ENCODE measurements at places on chromosomes 7 and 10.

DNA sequence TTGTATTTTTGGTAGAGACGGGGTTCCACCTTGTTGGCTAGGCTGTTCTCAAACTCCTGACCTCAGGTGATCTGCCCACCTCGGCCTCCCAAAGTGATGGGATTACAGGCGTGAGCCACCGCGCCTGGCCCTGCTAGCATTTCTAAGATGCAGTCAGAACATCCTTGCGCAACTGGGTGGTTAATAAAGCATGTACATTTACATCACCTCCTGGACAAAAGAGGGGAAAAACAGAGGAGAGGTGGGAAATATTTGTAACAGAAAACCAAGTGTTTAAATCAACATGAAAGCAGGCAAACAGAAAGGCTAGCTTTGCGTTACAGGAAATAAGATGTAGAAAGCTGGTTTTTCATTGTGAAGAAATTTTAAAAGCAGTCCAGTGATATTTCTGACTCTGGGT is 220.9 kb upstream of the KMT2E start:
- no peak for DNase-seq

DNA sequence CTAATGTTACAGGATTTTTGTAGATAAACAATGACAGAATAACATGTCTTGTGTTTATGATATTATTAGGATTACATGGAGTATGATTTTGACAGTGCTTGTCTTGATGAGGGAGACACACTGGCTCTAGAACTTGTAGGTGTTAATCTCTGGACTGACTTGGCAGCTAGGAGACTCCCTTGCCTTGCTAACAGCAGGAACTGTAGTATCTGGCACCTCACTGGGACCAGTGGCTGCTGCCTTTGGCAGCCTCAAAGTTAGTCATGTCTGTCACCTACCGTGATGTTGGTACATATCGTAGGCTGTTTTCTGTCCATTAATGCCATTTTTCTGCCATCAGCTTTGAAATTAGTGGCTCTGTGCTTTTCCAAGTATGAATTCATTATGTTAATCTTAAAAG is 261.5 kb downstream of the CDK14 start:
- no peak for DNase-seq

GRCh38 chr7:472640-472957 is 47.0 kb downstream of the PDGFA start:
- no peak for DNase-seq

GRCh38 chr7:78326189-78326588 is 527.6 kb downstream of the PHTF2 start:
- DNase-seq, result no peak

DNA sequence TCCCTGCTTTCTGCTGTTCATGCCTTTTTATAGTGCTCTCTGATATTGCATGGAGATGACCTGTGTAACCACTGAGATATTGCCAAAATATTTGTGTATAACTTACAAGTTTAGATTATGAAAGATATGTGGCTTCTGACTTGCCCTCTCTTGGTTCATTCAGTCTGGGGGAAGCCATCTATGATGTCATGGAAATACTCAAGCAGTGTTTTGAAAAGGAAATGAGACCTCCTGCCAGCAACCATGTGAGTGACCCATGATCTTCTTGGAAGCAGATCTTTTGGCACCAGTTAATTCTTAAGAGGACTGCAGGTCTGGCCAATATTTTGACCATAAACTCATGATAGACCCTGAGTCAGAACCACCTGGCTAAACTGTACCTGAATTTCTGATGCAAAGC is 183.0 kb downstream of the THSD7A start:
- DNase-seq, result no peak

- no peak for DNase-seq
These were observed 60.1 kb upstream of the ZPBP start for GRCh38 chr7:50153148-50153547.

DNA sequence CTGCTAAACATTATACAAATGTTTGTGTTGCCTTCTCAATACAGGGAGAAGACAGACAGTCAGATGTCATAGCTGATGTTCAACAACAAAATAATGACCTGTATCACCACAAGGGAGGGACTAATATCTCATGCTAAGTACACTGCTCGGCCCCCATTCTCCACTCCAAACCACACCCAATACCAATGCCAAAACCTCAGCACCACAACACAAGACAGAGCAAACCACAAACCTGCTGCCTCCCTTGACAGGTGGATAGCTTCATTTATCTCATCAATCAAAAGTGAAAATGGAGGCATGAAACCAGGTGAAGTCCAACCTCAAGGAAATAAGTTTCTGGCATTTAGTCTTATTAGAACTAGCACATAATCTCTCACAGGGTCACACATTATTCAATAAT is 109.5 kb downstream of the PARD3 start:
- DNase-seq, result no peak

GRCh38 chr7:140643416-140643815 is 2.8 kb upstream of the DENND2A start:
- DNase-seq, result no peak

DNA sequence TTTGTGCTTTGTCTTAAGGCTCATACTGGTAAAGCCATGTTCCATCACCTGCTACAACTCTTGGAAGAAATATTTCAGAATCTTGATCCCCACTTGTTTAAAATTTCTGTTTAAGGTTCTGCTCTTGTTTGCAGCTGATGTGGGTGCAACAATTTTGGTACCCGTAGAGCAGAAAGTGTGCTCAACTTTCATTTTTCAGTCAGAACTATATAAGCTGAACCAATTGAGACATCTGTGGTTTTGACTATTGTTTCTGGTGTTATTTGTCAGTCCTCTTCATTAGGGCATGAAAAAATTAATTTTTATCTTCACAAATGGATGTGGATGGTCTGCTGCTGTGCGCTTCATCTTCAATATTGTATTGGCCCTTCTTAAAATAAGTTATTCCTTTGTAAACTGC is 10.9 kb downstream of the MGAM start:
- DNase-seq, result no peak

DNA sequence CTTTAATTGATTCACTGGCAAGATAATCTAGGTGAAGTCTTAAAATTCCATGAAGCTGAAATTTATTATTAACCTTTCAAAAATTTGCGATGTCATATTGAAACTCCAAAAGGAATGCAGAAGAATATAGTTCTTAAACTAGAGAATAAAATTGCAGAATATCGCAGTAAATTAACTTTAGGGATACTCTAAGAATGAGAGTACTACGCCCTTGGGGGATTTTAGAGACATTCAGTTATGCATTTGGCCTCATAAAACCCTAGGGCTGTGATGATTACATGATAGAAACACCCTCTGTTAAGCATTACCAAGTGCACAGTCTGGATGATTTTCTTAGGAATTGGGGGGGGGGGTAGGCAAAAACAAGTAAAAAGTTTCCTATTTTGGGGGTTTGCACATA is 3.7 kb downstream of the WNT2 start:
- DNase-seq, result no peak

- DNase-seq, result no peak
These were observed 34.7 kb downstream of the ALOX5 start for GRCh38 chr10:45408421-45409319.

DNA sequence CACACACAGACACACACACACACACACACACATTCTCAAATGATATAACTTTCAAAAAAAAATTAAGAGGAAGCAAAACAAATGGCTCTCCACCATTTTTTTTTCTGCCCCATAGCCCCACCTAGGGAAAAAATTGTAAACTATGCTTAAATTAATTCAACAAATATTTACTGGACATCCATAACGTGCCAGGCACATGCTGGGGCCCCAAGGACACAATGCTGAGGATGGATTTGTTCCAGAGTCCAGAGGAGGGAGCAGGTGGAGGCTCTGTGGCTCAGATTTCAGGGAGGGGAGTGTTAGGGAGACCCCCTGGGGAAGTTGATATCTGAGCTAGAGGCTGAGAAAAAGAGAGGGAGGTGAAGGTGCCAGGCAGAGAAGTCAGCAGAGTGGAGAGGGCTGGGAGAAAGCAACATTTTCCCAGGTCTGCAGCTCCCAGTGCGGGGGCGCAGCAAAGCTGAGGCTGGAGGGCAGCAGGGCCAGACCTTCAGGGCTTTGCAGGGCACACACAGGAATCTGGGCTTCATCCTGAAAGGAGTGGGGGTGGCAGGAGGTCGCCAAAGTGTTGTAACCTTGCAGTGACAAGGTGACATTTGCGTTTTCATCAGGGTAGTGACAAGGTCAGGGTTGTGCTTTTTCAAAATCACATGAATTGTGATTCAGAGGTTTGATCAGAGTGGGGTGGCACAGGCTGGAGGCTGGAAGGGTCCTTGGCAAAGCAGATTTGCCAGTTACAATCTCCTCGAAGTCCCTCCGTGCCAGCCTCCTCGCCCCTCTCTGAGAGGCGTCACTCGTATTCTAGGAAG is 261.6 kb downstream of the WDR11 start:
- DNase-seq, result no peak

DNA sequence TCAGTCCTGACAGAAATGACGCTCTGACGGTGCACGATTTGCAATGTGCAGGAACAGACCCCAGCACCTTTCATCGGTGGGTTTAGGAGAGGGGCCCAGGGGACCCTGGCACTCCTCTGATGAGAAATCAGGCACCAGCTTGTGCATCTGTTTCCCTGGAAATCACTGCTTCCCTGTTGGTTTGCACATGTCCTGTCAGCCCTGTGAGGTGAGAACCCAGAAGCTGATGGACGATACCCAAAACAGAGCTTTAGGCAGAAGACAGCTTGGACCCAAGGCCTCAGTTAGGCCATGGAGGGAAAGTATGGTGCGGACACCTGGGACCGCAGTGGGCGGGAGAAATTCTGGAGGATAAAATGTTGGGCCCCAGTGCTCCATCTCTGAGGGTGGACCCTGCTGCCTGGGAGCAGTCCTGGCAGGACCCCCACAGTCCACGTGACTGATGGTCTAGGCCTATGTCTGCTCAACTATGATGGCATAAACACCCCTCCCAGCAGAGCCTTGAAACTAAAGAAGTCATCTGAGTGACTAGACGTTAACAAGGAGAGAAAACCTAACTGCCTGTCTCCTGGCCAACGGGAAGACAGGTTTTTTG is 242.8 kb downstream of the PTPRN2 start:
- no peak for DNase-seq

DNA sequence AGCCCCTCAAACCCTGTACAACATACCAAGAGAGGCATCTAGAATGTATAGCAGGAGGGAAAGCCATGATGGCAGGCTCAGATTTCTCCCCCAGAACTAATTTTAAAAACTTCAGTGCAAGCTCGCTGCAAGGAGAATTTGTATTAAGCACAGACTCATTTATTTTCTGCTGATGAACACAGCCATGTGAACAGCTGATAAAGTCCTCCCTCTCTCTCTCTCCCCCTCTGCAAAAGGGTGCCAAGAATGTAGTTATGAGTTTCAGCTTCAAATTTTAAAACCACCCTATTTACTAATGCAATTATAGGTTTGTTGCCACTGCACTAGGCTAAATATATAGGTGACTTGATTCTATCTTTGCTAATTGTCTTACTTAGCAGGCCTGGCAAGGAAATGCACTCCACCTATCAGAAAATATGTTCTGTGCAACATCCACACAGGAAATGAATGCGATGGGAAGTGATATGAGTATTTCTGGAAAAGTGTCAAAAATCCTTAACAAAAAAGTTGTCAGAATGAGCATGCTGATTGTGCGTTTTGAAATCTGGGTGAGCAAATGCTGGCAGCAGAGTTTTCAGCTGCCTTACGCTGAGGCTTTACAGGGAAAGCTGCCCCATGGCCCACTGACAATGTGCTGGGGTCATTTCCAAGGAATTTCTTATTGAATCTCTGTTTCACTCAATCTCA is 43.4 kb upstream of the GHITM start:
- DNase-seq, result no peak

DNA sequence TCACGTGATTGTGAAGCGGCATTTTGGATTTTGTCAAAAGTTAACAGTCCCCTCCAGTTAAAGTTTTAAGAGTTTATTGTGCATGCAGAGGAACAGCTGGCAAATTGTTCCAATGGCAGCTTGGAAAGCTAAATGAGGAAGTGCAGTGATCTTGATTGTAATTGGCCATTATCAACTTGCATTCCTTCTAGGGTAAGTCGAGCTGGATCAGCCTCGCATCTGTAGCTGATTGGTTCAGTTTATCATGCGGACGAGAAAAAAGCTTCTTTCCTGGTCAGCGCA is 566 bp downstream of the ZNF789 start:
- DNase-seq, result no peak

Data from stimulated activated CD4-positive, alpha-beta T cell treated with anti-CD3 and anti-CD28 coated beads, Interleukin-4, amount 100 ng/mL, for 4 hours (primary cell).